ENCODE measurements at places on chromosomes 2 and 18.

DNA sequence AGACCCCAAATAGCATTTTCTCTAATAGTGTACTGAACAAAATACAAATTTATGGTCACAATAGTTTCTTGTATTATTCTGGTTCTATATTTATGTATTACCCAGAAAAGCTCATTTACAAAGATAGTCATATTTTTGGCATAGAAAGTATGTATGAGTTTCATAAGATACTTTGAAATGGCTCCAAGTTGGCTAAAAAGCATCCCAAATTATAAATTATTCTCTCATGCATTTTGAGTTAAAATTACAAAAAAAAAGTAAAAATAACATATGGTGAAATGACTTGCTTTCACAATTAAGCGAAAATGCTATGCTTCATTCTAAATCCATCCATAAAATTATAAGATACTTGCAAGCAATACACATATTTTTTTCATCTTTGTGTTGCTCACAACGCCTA is 530.7 kb downstream of the ZNF804A start:
- DNase-seq: no peak

GRCh38 chr2:219408631-219409030 is 9.5 kb upstream of the DES start:
- no peak for DNase-seq

GRCh38 chr2:144759746-144760145 is 239.8 kb upstream of the ZEB2 start:
- no peak for DNase-seq

DNA sequence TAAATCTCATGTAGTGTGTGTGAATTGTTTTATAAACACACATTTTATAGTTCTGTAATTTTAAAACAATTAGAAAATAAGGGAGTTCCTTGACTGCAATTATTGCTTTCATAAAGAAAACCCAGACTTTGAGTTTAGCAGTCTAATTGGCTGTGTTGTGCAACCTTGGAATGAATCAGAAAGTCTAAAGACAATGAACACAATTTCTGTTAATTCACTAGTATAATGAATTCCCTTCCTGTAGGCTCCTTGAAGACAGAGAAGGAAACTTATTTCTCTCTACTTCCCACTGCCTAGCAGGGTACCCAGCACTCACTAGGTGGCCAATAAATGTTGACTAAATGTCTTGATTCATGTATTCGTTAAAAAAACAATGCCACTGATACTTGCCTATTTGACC is 79.9 kb downstream of the ANTXR1 start:
- DNase-seq: no peak

- no peak for DNase-seq
These were observed 130.6 kb upstream of the CDH19 start for GRCh38 chr18:66734451-66734850.
